NCI-H2081 (cell line): ENCODE measurements at places on chromosomes 12 and 14.

GRCh38 chr14:32618991-32619390 lies 289.9 kb downstream of the AKAP6 start:
- DNase-seq, result no peak

GRCh38 chr14:89639687-89640086 lies 222.7 kb upstream of the FOXN3 start:
- no peak for DNase-seq

- DNase-seq, result no peak
Observed at GRCh38 chr12:80490329-80490728, 46.3 kb downstream of the PTPRQ start.

- DNase-seq, result no peak
Observed at GRCh38 chr14:26500028-26500427, 97.8 kb downstream of the NOVA1 start.

GRCh38 chr12:5571115-5571514 lies 139.2 kb downstream of the NTF3 start:
- no peak for DNase-seq
